Glomerular endothelial cell (primary cell): ENCODE measurements at places on chromosomes 11 and 22.
A peak's percentile ranks its signal among the peaks of the same experiment; 100 is the strongest.

GRCh38 chr11:117157507-117157906 lies 13.4 kb downstream of the PAFAH1B2 start:
- no peak for DNase-seq

GRCh38 chr11:9386901-9387300 lies 2.4 kb downstream of the IPO7 start:
- DNase-seq = no peak

GRCh38 chr11:89437317-89437716 lies 53.9 kb downstream of the NOX4 start:
- DNase-seq = no peak

DNA sequence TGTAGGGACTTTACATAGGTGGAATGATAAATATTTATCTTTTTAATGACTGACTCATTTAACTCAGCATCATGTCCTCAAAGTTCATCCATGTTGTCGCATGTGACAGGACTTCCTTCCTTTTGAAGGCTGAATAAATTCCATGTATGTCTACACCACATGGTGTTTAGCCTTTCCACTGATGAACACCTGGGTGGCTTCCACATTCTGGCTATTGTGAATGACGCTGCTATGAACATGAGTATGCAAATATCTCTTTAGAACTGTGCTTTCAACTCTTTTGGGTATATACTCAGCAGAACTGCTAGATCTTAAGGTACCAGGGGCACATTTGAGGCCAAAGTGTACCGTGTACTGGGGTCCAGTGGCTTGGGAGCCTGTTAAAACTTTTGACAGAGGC lies 24.1 kb downstream of the LARGE1 start:
- DNase-seq = no peak

GRCh38 chr11:44976576-44976975 lies 25.9 kb upstream of the TP53I11 start:
- DNase-seq = no peak

DNA sequence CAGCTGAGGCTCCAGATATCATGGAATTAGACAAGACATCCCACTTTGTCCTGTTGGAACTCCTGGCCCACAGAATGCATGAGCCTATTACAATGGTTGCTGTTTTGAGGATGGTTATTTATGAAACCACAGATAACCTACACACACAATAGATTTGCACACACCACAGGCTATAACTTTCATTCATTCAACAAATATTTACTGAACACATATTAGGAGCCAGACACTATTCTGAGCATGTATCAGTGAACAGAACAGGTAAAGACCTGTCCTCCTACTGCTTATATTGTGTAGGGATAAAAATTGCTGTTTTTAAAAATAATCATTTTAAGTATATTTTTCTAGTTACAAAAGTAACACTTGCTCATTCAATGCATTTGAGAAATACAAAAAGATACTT lies 13.4 kb upstream of the LDLRAD3 start:
- DNase-seq = no peak

- DNase-seq = peak; percentile 58
These were observed 108.2 kb upstream of the CD44 start for GRCh38 chr11:35030716-35031213.

DNA sequence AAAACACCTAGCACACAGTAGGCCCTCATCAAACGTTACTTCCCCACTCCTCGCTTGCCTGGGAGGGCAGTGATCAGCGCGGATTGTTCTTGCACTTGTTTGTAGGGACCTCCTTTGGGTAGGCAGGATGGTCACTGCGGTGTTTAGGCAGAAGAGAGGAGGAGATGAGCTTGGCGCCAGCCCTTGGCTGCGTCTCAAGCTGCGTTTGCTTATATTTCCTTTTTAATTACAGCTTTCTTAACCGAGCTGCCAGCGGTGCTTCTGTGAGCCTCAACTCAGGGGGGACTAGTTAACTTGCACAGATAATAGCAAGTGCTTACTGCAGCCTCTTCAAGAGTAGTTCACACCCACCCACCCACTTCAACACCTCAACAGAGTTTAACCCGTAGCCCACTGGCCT lies 15.1 kb downstream of the IFT27 start:
- DNase-seq = no peak

DNA sequence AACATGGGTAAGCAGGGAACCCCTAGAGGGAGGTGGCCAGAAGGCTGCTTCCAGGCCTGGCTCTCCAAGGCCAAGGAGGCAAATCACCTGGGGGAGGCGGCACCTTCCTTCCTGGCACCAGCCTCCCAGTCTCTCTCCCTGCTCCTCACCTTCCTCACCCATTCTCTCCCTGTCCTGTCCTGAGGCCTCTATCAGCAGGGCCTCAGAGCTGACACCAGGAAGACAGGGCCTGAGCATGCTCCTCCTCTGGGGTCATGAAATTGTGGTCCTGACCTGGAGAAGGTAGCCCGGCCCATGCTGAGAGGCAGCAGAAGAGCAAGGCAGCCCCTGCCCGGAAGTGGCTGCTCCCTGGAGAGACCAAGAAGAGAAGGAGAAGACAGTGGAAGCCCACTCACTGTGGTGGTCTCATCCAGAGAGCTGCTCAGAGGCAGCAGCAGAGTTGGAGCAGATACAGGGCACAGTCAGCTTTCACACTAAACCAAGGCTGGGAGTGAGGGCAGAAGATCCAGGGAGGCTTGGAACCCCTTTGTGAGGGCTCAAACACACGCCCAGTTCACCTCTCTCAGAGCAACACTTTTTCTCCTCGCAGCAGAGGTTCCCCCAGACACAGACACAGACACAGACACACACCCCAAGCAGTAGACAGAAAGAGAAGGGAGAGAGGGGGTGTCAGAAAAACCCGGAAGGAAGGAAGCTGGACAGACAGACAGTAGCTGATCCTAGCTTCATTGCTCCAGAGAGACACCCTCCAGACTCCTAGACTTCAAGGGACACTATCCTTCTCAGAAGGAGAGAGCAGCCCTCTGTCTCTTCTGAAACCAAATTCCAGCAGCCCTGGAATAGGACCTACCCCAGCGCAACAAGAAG lies 1.8 kb downstream of the BCL9L start:
- no peak for DNase-seq

DNA sequence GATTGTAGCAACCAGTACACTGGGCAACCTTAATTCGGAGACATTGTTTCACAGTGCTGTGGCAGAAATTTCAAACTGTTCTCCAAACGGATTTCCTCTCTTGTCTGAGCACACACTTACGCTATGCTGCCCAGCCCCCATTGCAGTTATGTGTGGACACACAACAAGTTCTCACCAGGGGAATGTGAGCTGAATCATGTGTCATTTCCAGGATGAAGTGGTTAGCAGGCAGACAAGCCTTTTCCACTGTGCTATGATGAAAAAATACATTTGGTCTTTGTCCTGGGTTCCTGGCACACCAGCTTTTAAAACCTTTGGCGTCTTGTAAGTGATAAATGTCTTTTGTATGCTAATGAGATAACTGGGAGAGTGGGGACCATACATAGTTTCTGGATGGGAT lies 46.9 kb upstream of the SYT9 start:
- DNase-seq = peak; percentile 82

- DNase-seq = no peak
These were observed 161.1 kb downstream of the KIRREL3 start for GRCh38 chr11:126839496-126839895.

GRCh38 chr11:22512457-22512856 lies 113.2 kb downstream of the FANCF start:
- no peak for DNase-seq

- DNase-seq = no peak
These were observed 63.2 kb upstream of the FIBIN start for GRCh38 chr11:26930518-26931247.

DNA sequence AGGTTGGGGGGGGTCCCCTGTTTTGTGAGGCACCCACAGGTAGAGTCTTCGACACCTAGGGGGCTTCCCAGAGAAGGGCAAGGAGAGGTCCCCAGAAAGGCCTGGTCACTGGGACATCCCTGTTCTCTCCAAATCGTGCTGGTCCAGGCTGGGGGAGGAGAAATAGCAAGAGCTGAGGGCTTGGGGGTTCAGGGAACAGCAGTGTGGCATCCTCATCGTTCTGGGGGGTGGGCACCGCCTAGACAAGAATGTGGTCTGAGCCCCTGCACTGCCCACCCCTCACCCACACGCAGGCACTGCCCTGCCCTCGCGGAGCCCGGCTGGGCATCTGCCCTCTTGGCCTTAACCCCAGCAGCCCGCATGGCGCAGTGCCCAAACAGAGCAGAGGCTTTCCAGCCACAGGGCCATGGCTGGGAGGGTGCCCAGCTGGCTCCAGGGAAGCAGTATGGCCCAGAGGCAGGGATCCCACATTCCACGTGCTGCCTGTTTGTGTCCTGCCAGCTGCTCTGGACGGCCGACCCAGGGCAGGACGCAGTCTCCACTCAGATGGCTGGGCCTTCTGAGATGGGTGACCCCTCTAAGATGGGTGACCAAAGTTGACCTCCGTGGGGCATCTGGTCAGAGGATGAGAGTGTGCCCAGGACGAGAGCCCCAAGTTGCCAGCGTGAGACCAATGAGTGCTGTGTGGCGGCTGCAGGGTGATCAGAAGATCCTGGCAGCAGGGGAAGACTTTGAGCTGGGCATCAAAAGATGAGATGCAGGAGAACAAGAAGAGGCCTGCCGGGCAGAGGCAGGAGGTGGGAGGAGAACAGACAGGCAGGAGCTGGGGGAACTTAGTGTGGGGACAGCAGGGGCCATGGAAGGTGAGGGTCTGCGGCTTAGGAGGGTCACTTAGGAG lies 14.4 kb downstream of the SCARF2 start:
- no peak for DNase-seq

DNA sequence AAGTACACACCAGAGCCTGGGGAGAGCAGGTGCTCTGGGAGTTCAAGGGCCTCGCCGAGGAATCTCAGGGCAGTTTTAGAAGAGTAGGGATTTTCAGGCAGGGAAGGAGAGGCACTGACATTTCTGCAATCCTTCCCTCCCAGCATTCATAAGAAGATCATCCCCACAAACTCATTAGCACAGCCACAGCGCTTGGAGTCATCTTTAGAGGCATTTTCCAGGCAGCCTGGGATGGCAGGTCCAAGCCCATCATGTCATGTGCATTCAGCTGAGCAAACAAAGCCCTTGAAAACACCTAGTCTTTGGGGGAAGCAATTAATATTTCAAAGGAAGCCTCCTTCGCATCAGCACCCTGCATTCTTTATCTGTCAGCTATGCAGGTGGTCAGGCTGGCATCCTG lies 43.8 kb downstream of the MAP6 start:
- DNase-seq = no peak

- DNase-seq = no peak
These were observed 5.6 kb upstream of the MUC6 start for GRCh38 chr11:1041936-1042608.

GRCh38 chr11:86736291-86737143 lies 63.8 kb upstream of the PRSS23 start:
- no peak for DNase-seq
